ENCODE measurements at places on chromosomes 4 and X. TPM values are rescaled to one million over a fixed set of nuclear protein-coding genes. Genes with fewer than 3 reads are reported as not detected.
A peak's percentile ranks its signal among the peaks of the same experiment; 100 is the strongest.

GRCh38 chrX:68570598-68570997 is 71.7 kb downstream of the YIPF6 start:
- peaks cover 1% of the 10 kb centered on the region for H3K36me3 ChIP-seq
- no peaks in the 10 kb centered on the region for H3K4me1 ChIP-seq
- no peak overlapping the region for H3K4me3 ChIP-seq
- H3K27me3 ChIP-seq: no peaks in the 10 kb centered on the region

- H3K27ac ChIP-seq: no peak overlapping the region
- no peaks in the 10 kb centered on the region for H3K36me3 ChIP-seq
- no peak overlapping the region for H3K4me3 ChIP-seq
- no peak for DNase-seq
- H3K27me3 ChIP-seq: peaks cover 2% of the 10 kb centered on the region
- no peaks in the 10 kb centered on the region for H3K4me1 ChIP-seq
These were observed 16.2 kb upstream of the SCRG1 start for GRCh38 chr4:173415092-173415491.

GRCh38 chr4:52950226-52950625 is 88.1 kb downstream of the RASL11B start:
- no peak for DNase-seq
- peaks cover 3% of the 10 kb centered on the region for H3K36me3 ChIP-seq
- no peak overlapping the region for H3K4me3 ChIP-seq
- no peaks in the 10 kb centered on the region for H3K27me3 ChIP-seq
- H3K4me1 ChIP-seq: no peaks in the 10 kb centered on the region

- no peak for DNase-seq
- no peak overlapping the region for H3K27ac ChIP-seq
- peaks cover 41% of the 10 kb centered on the region for H3K4me1 ChIP-seq
- H3K4me3 ChIP-seq: no peak overlapping the region
These were observed 11.7 kb downstream of the KIAA0232 start for GRCh38 chr4:6794189-6794588.

GRCh38 chrX:19772822-19773628 is 114.4 kb downstream of the SH3KBP1 start:
- H3K36me3 ChIP-seq: peaks cover 10% of the 10 kb centered on the region
- peak overlapping the region; percentile 82 for H3K27ac ChIP-seq
- H3K27me3 ChIP-seq: no peaks in the 10 kb centered on the region
- H3K4me1 ChIP-seq: peaks cover 52% of the 10 kb centered on the region
- peak overlapping the region; percentile 75 for H3K4me3 ChIP-seq

- no peak overlapping the region for H3K27ac ChIP-seq
- no peak for DNase-seq
- no peaks in the 10 kb centered on the region for H3K4me1 ChIP-seq
- H3K27me3 ChIP-seq: peaks cover 11% of the 10 kb centered on the region
- no peaks in the 10 kb centered on the region for H3K36me3 ChIP-seq
These were observed 351.5 kb upstream of the EMCN start for GRCh38 chr4:100869276-100869675.

- no peak for DNase-seq
- peaks cover 7% of the 10 kb centered on the region for H3K36me3 ChIP-seq
- peaks cover 3% of the 10 kb centered on the region for H3K4me1 ChIP-seq
- no peak overlapping the region for H3K4me3 ChIP-seq
- H3K27ac ChIP-seq: no peak overlapping the region
- no peaks in the 10 kb centered on the region for H3K27me3 ChIP-seq
These were observed 90.6 kb downstream of the LRP2BP start for GRCh38 chr4:185304944-185305690.

DNA sequence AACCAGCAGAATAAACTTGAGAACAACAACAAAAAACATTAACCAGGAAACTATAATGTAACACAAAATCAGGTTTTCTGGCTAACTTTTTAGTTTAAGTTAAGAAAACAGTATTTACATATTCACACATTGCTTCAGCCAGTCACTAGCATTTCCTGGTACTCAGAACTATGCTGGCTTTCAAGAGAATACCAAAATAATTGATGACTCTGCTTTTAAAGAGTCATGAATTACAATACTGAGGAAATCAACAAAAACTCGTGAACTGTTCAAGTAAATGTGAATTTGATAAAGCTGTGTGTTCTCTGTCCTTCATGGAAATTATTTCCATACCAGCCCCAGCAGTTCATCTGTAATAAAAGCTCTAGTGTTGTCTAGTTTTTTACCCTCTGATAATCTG is 27.4 kb downstream of the PRSS12 start:
- no peaks in the 10 kb centered on the region for H3K4me1 ChIP-seq
- H3K36me3 ChIP-seq: no peaks in the 10 kb centered on the region
- no peak overlapping the region for H3K4me3 ChIP-seq
- peaks cover 14% of the 10 kb centered on the region for H3K27me3 ChIP-seq

DNA sequence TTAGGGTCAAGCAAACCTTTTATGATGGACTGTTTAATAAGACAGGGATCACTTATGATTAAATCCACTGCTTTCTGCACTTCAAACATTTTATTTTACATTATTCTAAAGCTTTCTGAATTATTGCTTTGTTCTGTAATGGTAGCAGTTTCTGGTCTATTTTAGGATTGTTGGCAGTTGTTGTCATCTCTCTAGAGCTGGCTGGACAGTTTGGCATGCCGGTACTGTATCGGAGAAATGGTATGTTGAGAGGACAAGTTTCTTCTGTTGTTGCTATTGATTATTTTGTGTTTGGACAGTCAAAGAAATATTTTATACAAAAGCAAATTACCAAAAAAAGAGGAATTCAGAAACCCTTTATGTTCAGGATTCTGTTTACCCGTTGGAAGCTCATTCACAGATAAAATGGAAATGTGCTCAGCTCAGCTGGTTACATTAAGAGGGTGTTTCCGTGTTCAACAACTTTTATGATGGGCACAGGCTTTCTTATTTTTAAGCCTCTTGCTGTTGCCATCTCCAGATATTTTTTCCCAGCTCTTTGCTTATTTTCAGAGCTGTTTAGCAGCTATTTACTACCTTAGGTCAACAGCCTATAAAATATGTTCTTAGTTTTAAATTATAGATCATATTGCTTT is 214.6 kb upstream of the IGFBP7 start:
- no peak overlapping the region for H3K27ac ChIP-seq
- no peak overlapping the region for H3K4me3 ChIP-seq
- DNase-seq: no peak
- peaks cover 2% of the 10 kb centered on the region for H3K27me3 ChIP-seq

- peaks cover 2% of the 10 kb centered on the region for H3K27me3 ChIP-seq
- peaks cover 35% of the 10 kb centered on the region for H3K4me1 ChIP-seq
- H3K36me3 ChIP-seq: peaks cover 6% of the 10 kb centered on the region
These were observed 876 bp downstream of the MPP1 start for GRCh38 chrX:154804261-154804956.

DNA sequence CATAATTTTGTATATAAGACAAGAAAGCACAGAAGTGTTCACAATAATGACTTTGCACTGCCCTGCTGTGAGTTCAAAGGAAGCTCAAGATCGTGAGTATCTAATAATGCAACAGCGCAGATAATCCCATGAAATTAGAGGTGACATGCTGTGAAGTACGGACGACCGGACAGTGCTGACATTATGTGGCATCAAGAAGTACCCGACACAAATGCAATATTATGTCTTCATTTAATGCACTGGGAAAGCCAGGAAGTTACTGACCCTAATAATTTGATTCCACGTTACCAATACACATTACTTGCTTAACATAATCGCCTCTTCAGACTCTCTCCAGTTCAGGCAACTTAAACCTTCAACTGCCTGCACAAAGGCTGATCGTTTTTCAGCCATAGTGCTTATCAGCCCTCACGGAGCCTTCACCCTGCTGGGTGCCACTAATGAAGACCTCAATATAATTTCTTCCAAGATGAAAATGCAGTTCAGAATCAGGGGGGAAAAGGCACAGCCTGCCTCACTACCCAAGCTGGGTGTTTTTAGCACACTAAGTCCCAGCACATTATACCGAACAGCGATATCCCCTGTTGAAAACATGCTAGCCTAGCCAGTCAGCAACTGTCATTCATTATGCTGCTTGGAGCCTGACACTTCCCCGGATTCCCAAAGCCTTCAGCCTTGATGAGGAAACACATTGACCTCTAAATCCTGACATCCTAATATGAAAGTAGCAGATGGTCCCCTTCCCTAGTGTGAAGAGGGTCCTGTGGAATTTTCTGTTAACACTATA is 56.1 kb downstream of the SLC7A11 start:
- no peak for DNase-seq
- no peak overlapping the region for H3K27ac ChIP-seq
- H3K36me3 ChIP-seq: no peaks in the 10 kb centered on the region
- peaks cover 3% of the 10 kb centered on the region for H3K27me3 ChIP-seq
- no peaks in the 10 kb centered on the region for H3K4me1 ChIP-seq

DNA sequence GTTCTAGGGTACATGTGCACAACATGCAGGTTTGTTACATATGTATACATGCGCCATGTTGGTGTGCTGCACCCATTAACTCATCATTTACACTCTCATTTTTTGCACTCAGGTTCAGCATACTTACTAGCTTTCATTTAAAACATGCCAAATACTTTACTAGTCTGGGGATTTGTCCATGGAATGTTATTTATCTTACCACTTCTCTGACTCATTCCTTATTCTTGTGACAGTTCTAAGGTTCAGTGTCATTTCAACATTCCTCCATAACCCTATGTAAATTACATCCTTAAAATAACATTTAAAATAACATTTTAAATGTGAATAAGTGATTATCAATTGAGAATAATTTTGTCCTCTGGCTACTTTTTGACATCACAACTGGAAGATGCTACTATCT is 19.5 kb upstream of the SYTL5 start:
- H3K36me3 ChIP-seq: no peaks in the 10 kb centered on the region
- no peak for DNase-seq
- H3K4me3 ChIP-seq: no peak overlapping the region
- no peaks in the 10 kb centered on the region for H3K27me3 ChIP-seq
- no peak overlapping the region for H3K27ac ChIP-seq

DNA sequence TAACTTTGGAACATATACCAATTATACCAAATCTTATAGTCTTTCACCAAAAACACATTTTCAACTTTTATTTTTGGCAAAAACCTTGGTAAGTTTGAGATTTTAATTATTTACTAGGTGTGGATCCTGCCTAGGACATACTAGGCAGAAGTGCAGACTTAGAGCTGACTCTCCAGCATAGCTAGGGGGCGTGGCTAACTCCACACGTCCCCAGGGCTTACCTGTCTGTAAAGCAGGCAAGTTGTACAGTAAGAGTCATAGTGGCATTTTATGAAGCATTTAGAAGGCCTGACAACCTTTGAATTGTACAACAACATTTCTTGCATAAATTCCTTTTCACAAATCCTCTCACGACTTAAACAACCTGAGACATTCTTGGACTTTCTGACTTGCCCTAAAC is 19.2 kb upstream of the GRPEL1 start:
- no peaks in the 10 kb centered on the region for H3K36me3 ChIP-seq
- peaks cover 51% of the 10 kb centered on the region for H3K27me3 ChIP-seq
- no peak overlapping the region for H3K27ac ChIP-seq
- no peak overlapping the region for H3K4me3 ChIP-seq

GRCh38 chrX:24426340-24426913 is 38.7 kb upstream of the PDK3 start:
- H3K27ac ChIP-seq: no peak overlapping the region
- no peaks in the 10 kb centered on the region for H3K27me3 ChIP-seq
- no peak for DNase-seq
- no peak overlapping the region for H3K4me3 ChIP-seq
- peaks cover 2% of the 10 kb centered on the region for H3K4me1 ChIP-seq
- no peaks in the 10 kb centered on the region for H3K36me3 ChIP-seq

DNA sequence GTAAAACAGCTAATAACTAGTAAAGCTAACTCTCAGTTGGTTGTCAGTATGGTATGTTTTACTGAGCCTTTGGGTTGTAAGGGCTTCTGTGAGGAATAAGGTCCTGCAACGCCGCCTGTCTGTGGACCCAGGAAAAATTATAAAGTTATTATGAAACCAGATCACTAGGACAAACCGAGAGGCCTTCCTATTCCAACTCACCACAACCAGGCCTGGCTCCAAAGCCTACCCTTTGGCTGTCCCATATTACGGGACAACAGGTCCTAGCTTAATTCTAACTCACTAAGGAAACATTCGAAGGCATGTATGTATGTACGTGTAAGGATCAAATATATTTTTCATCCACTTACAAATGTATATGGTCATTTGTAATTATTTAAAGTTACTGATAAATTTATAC is 1.4 kb downstream of the ANKRD17 start:
- peaks cover 40% of the 10 kb centered on the region for H3K4me1 ChIP-seq
- peak; percentile 62 for DNase-seq

GRCh38 chr4:90841676-90842075 is 714.5 kb downstream of the CCSER1 start:
- H3K27ac ChIP-seq: no peak overlapping the region
- DNase-seq: no peak
- no peak overlapping the region for H3K4me3 ChIP-seq

- H3K27me3 ChIP-seq: no peaks in the 10 kb centered on the region
- no peak for DNase-seq
- H3K4me1 ChIP-seq: peaks cover 18% of the 10 kb centered on the region
- H3K27ac ChIP-seq: peak overlapping the region; percentile 89
- H3K36me3 ChIP-seq: peaks cover 8% of the 10 kb centered on the region
- H3K4me3 ChIP-seq: peak overlapping the region; percentile 97
These were observed 730 bp downstream of the VBP1 start for GRCh38 chrX:155216940-155217440.

DNA sequence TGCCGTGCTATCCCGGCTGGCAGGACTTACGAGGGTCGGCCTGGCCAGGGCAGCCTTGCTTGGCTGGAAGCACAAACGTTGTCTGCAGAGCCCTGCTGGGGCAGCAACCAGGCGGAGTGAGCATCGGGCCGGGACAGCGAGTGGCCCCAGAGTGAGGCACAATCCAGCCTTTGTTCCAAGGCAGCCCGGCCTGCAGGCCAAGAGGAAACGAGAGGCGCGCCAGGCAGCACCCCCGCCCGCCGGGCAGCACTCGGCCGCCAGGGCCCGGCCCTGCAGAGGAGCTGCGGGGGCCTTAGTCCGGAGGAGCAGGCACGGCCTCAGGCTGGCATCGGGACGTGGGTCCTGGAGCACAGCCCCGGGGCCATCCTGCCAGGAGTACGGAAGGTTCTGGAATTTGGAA is 24.1 kb downstream of the FGFRL1 start:
- H3K27me3 ChIP-seq: no peaks in the 10 kb centered on the region
- H3K36me3 ChIP-seq: no peaks in the 10 kb centered on the region
- DNase-seq: no peak
- no peak overlapping the region for H3K4me3 ChIP-seq

DNA sequence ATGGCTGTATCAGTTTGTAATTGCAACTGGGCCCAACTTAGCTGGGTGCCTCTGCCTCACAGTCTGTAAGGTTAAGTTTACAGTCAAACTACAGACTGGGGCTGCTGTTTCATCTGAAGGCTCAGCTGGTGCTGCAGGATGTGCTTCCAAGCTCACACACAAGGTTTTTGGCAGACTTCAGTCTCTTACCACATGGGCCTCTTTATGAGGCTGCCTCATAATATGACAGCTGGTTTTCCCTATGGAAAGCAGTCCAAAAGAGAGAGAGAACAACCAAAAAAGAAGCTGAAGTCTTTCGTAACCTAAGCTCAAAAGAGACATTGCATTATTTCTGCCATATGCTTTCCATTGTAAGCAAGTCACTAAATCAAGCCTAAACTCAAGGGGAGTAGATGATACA is 271.7 kb downstream of the DCTD start:
- H3K27me3 ChIP-seq: no peaks in the 10 kb centered on the region
- DNase-seq: no peak
- no peaks in the 10 kb centered on the region for H3K36me3 ChIP-seq
- H3K4me3 ChIP-seq: no peak overlapping the region

The RHOXF1 gene
- total RNA-seq: 0.42 TPM

The TFE3 gene
- total RNA-seq: 26.1 TPM

The P2RY4 gene
- total RNA-seq: not detected

The CXCL1 gene
- total RNA-seq: not detected

The SHOX gene
- not detected for total RNA-seq

The DBET gene
- not detected for total RNA-seq

The HMX1 gene
- total RNA-seq: not detected

The MAGEB6B gene
- total RNA-seq: not detected

The MAGEA12 gene
- total RNA-seq: not detected

The WDR17 gene
- total RNA-seq: 0.58 TPM

Data from activated naive CD8-positive, alpha-beta T cell treated with anti-CD3 and anti-CD28 coated beads, Interleukin-2, amount 10 ng/mL, durations not matched to agents 7 days and 5 days (primary cell).